ENCODE measurements at places on chromosomes 12 and 14. TPM values are rescaled to one million over a fixed set of nuclear protein-coding genes. Genes with fewer than 3 reads are reported as not detected.

- DNase-seq = no peak
Measured at GRCh38 chr12:48280572-48280971, 70.1 kb downstream of the ZNF641 start.

- DNase-seq = no peak
Measured at GRCh38 chr14:75214558-75214957, 38.1 kb upstream of the TMED10 start.

DNA sequence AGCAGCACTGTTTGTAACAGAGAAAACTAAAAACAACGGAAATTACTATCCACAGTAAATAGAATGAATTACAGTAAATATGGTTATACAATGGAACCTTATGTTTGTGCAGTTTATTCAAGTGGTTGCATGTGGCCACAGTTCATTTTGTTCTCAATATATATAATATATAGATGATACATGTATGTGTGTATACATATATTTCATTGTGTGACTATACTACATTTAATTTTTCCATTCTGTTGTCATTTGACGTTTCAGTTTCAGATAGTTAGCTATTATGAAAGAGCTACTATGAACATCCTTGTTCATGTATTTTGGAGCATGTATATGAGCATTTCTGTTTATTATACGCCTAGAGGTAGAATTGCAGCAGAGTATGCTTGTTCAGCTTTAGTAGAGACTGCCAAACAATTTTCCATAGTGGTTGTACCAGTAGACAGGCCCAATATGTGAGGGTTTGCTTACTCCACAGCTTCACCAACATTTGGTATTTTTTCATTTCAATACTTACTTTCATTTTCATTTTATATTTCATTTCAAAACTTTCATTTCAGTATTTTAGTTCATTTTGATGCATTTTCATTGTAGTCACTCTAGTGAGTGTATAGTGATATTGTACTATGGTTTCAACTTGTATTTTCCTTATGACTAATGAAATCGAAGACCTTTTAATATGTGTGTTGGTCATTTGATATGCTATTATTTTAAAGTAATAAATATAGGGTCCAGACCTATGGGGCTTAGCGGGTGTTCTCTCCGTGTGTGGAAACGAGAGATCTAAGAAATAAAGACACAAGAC, 141.5 kb upstream of the FGD4 start:
- no peak for DNase-seq

DNA sequence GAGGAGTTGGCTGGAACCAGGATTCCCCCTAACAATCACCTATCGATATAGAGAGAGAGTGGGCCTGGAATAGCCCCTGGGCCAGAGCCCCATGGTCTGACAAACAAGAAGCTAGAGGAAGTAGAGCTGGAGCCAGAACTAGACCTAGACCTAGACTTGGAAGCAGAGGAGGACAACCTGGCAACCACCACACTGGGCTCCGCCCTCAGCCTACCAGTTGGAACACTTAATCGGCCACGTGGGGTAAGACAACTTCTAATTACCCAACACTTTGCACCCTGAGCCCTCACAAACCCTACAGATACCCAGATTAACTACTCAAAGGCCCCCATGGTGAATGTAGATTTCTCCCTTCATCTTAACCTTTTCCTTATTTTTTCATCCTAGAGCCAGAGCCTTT, 4.6 kb upstream of the PA2G4 start:
- no peak for DNase-seq

DNA sequence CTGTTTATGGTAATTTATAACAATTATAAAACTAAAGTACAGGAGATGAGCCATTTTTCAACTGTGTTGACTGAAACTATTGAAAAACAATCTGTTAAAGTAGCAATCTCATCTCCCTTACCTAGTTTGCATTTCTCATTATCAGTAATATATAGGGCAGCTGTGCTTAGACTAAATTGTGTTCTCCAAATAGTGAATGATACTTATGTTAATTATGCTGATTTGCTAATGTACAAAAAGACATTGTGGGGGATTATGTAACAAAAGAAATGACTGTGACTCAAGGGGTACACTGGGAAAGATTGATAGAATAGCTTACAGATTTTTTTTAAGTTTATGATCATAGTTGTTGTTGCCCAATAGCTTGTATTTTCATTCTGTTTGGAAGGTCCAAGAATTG, 207.7 kb downstream of the FUT8 start:
- no peak for DNase-seq

GRCh38 chr12:25364529-25365339, 114.0 kb upstream of the KRAS start:
- DNase-seq = no peak

- no peak for DNase-seq
Measured at GRCh38 chr12:55970775-55971174, 3.1 kb upstream of the RAB5B start.

DNA sequence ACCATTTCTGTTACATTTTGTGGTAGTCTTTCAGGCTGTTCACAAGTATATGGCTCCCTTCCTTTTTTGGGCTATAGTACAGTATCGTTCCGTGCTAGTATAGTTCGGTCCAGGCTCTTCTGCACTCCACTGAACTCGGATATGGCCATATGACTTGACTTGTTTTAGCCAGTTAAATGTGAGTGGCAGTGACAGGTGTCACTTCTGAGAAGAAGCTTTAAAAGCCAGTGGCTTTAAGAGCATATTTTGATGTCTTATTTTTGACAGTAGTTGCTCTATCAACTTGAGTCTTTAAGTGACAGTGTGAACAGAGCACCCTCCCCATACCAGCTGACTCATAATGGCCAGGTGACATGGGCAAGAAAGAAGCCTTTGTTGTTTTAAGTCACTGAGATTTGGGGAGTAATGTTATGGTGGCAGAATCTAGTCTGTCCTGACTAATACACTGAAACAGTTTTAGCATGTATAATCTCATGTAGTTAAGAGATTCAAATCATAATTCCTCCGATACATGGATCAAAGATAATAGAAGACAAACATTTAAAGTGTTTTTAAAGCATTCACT, 64.6 kb downstream of the ANO4 start:
- DNase-seq = no peak

- no peak for DNase-seq
Measured at GRCh38 chr12:100422646-100423045, 51.0 kb upstream of the NR1H4 start.

BBS10 gene
- total RNA-seq = 7.6 TPM

RND1 gene
- total RNA-seq = 3.9 TPM

SALL2 gene
- 9.8 TPM for total RNA-seq

SMIM10L1 gene
- 5.4 TPM for total RNA-seq

PRICKLE1 gene
- 25.3 TPM for total RNA-seq

Measured in vagina (tissue), 2 donors.